ENCODE measurements at places on chromosomes 16 and 17. TPM values are rescaled to one million over a fixed set of nuclear protein-coding genes. Genes with fewer than 3 reads are reported as not detected.

Gene DOC2B
- 0.22 TPM for total RNA-seq

Gene TBC1D3G
- total RNA-seq: not detected

Gene SCNN1G
- total RNA-seq: not detected

Gene KRT25
- total RNA-seq: not detected

Gene WSCD1
- 45.7 TPM for total RNA-seq

Gene TEKT3
- total RNA-seq: not detected

Gene LYRM1
- 29.1 TPM for total RNA-seq

Gene SPSB3
- total RNA-seq: 39.0 TPM

Gene SPNS2
- 77.3 TPM for total RNA-seq

Gene ALOX15B
- not detected for total RNA-seq

Gene ZNF205
- 15.5 TPM for total RNA-seq

Gene KRT33A
- not detected for total RNA-seq

Gene MPP3
- total RNA-seq: 10.8 TPM

Gene SEPTIN1
- total RNA-seq: 1.2 TPM

Gene STAC2
- total RNA-seq: not detected

Gene BAHCC1
- total RNA-seq: 11.6 TPM

Gene PDE6G
- 1.8 TPM for total RNA-seq

Gene FAM171A2
- total RNA-seq: 12.0 TPM

All from endothelial cell of umbilical vein (primary cell).